ENCODE measurements at places on chromosomes 13 and 19.

DNA sequence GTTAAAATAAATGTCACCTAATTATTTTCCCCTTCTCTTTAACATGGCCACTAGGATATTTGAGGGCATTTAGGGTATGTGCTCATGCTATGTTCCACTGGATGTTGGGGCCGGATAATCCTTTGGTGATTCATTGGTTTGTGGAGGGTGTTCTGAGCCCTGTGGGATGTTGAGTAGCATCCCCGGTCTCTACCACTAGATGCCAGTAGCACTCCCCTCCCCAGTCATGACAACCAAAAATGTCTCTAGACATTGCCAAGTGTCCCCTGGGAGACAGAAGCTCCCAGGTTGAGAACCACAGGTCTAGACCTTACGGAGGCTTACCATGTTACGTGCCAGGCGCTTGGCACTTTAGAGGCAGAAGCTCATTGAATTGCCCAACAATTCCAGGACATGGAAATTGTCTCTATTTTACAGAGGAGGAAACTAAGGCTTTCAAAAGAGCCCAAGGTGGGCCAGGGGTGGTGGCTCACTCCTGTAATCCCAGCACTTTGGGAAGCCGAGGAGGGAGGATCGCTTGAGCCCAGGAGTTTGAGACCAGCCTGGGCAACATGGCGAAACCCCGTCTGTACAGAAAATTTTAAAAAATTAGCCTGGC is 14.1 kb downstream of the SHANK1 start:
- peak; percentile 85 for DNase-seq

DNA sequence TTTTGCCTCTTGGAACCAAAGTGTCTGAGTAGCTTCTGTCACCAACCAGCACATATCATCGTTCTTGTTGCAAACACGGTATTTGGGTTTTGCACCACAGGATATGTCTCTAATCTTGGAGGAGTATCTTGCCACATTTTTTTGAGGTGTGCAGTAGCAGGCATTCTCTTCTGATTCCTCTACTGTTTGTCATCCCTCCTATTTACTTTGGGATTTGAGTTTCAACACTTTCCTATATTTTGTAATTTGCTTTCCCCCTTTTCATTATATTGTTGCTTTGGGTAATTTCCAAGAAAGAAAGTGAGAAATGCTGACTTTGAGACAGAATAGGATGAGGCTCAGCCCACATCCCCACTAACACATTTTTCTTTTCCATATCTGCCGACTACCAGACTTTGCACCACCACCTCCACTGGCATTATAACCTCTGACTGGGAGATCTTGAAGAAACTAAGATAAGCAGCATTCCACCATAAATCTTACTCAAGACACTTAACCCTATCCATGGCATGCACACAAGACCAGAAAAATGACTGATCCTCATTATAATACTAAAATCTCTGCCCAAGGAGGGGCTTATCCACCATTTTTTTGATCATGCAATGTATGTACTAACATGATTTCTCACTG is 12.0 kb upstream of the DZIP1 start:
- DNase-seq: no peak

DNA sequence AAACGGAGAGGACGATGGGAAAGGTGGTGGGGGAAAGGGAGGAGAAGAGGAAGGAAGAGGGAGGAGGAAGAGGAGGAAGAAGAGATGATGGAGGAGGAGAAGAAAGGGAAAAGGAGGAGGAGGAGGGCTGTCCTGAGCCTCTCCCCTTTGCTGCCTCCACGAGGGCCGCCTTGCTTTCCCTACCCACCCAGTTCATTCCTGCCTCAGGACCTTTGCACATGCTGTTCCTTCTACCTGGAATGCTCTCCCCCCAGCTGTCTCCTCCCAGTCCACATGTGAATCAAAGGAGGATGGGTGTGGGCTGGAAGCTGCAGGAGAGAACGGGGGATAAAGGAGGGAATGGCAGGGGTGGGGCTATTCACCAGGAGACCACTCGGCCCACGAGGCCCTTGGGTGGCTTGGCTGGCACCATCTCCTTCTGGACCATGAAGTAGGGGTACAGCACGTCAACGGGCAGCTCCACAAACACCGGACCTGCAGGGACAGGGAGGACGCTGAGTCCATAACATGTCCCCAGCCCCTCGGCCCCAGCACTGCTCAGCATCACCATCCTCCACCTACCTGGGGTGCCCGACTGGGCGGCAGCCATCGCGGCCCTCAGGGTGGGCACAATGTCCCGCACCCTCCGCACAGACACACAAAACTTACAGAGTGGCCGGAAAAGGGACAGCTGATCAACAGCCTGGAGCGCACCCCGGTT is 15.3 kb downstream of the SYDE1 start:
- no peak for DNase-seq

GRCh38 chr19:36152019-36152351 is 262 bp downstream of the COX7A1 start:
- DNase-seq: peak; percentile 46

DNA sequence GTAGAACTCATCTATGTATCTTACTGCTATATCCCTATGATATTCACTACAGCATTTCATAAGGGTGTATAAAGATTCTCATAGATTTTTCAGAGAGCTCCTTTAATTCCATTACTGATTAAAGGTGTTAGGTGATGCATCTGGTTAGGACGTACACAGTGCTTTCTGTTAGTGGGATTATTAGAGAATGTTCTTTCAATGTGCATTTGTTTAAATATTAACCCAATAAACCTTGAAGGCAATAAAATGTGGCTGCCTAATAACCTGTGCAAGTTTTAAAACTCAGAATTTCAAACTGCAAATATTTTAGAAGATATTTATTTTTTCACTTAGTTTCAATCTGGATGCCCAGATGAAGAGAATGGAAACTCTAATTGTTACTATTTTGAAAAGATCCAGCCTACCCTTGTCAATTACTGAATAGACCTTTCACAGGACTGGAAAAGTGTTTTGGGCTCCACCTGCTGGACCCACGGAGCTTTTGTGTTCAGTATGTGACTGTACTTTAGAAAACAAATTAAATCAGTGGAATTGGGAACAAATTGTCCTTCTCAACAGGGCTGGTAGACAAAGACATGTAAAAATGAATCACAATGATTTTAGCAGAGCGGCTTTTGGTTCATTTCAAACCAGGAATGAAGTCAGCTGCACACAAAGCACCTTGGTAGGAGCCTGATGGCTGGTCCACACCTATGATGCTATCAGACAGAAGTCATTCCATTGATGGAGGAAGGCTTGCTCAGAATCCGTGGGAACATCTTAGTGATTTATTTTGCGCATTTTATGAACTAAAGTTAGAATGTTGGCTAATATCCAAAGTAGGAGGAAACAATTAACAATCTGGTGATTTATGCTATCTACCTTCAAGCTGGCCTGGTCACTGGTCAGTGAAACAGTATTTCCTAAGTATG is 89.4 kb upstream of the RAP2A start:
- DNase-seq: peak; percentile 57

DNA sequence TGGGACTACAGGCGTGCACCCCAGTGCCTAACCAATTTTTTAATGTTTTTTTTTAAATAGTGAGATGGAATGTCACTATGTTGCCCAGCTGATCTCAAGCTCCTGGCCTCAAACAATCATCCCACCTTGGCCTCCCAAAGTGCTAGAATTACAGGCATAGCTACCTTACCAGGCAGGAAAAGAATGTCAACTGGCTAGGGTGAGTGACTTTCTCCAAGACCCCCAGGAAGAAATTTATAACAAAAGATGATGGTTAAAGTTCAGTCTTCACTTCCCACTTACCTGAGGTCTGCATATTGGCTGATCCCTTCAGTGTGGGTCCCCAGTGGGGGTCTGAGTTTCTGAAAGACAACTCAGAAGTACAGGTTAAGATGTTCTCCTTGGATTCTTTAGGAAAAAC is 893.0 kb downstream of the UQCRFS1 start:
- DNase-seq: no peak

Measured in GM20000 (cell line).